ENCODE measurements at places on chromosomes 16 and 17.

- no peak for DNase-seq
Observed at GRCh38 chr16:88792668-88793250, 7.7 kb upstream of the PIEZO1 start.

- DNase-seq = no peak
Observed at GRCh38 chr17:28391401-28391800, 14.6 kb downstream of the SLC46A1 start.

- DNase-seq = no peak
Observed at GRCh38 chr16:74627506-74628220, 20.7 kb upstream of the GLG1 start.

DNA sequence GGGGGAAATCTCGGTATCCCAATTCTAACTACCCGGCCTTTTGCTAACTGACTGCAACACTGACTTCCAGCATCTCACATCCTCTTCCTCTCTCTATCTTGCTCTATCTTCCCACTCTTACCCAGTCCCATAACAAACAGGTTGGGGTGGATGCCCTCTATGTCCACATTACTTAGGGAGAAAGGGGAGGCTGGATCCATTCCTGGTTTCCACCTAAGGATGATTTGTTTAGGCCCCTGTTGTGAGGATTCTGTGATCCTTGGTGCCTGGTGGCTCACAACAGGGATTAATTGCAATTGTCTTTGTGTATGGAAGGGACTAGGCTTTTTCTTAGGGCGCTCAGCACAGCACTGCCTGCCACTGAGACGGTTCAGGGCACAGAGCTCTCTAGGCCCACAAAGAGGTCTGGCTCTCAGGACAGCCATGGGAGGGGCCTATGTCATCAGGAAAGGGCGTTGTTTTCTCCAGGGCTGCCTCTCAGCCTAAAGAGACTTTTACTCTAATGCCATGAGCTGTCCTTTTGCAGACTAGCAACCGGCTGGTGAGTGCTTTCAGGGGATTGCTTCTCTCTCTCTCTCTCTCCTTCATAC is 612.1 kb upstream of the SALL1 start:
- no peak for DNase-seq

GRCh38 chr16:85462714-85463611 is 150.2 kb upstream of the GSE1 start:
- no peak for DNase-seq

Measured in NCI-H526 treated with DMSO at 0.1 percent for 48 hours (cell line).